ENCODE measurements at places on chromosomes 2 and 18.

DNA sequence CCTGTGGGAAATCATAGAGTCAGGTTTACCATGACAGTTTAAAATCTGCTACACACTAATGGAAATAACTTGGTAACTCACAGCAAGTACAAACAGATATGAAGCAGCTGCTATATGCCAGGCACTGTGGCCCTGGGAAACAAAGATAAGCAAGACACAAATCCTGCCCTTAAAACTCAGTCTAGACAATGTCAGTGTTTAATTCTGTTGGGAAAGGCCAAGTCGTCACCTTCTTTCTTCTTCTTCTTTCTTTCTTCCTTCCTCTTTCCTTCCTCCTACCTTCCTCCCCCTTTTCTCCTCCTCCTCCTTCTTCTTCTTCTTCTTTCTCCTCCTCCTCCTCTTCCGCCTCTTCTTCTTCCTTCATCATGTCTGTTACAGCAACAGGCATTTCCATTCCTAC is 26.8 kb downstream of the PLEK start:
- DNase-seq: no peak

- peak; percentile 41 for DNase-seq
Observed at GRCh38 chr2:36165132-36165531, 190.4 kb upstream of the CRIM1 start.

DNA sequence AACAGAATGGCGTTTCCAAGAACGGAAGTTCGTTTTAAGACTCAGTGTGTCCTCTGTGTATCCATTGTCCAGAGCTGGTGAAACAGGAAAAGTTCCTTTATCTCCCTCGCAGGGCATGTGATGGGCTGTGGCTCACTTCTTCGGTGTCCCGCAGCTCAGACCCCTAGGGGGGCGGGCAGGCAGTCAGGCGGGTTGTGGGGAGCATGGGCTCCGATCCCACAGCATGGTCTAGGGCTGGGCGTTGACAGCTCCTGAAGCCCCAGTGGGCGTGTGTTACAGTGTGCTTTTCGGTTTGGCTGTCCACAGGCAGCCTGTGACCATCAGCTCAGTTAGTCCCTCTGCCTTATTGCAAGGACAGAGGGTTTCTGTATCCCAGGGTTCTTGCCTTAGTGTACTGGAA is 319.6 kb downstream of the AGAP1 start:
- DNase-seq: no peak

GRCh38 chr18:697012-697411 is 15.4 kb downstream of the ENOSF1 start:
- DNase-seq: no peak

DNA sequence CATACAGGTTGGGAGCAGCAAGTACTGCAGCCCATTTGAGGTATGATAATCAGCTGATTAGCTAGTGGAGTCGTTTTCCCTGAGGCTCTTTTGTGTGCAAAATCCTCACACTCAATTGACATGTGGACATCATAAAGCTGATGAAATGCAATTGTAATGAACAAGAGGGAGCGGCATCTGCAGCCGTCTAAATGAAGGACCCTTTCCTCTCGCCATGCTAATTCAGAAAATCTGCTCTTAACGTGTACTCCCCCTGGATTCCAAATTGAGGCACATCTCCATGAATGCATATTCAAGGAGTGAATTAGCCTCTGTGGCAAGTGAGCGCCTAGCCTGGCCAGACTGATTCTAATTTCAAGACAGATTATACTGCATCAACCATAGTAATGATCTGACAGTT is 260.9 kb upstream of the ATP5MC3 start:
- DNase-seq: no peak

DNA sequence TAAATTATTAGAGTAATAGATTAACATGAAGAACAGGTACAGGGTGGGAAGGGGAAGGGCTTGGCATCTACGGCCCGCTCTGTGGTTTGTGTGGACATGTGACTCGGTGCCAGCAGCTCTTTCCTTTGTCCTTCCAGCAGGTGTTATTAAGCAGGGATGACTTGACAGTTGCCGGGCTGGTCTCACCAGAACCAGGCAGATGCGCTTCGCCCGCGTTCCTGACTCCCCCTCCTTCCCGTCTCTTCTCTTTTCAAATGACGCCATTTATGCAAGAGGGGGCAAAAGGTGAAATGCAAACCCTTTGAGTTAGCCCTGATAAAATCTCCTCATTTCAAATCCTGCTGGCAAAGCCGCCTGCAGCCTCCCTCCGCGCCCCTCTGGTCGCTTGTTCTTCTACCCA is 38.9 kb upstream of the MGAT4A start:
- peak; percentile 22 for DNase-seq

DNA sequence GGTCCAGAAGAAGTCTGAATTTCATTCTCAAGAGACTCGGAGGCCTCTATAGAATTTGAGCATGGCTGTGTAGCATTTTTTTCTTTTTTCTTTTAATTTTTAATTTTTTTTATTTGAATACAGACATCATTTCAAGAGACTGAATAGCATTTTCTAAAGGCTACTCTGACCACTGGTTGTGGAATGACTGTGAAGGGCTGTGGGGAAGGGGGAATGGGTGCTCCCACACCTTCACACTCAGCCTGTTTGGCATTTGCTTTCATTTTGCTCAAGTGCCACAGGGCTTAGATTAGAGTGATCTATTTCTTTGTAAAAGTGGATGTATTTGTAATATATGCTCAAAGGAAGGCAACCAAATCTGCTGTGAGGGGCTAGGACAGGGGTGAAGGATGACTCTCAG is 142.0 kb upstream of the SPOPL start:
- no peak for DNase-seq

DNA sequence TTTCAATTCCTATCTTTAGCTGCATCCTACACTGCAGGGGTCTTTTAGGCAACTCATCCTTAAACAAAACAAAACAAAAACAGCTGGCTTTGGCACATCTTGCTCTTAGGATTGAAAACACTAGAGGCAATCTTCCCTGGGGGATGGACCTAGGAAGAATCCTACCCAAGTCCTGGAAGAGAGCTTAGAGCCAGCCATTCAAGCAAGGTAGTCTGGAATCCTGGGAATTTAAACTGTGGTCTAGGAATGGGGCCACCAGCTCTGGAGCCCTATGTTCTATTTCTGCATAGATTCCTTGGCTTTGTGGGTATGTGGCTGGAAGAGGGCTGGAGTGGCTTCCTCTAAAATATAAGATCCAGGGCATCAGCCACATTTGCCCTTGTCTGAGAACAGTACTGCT is 27.7 kb downstream of the MYL1 start:
- no peak for DNase-seq

- no peak for DNase-seq
Observed at GRCh38 chr18:33146014-33146413, 294.5 kb downstream of the CCDC178 start.

GRCh38 chr2:225295102-225295501 is 104.4 kb upstream of the NYAP2 start:
- no peak for DNase-seq

DNA sequence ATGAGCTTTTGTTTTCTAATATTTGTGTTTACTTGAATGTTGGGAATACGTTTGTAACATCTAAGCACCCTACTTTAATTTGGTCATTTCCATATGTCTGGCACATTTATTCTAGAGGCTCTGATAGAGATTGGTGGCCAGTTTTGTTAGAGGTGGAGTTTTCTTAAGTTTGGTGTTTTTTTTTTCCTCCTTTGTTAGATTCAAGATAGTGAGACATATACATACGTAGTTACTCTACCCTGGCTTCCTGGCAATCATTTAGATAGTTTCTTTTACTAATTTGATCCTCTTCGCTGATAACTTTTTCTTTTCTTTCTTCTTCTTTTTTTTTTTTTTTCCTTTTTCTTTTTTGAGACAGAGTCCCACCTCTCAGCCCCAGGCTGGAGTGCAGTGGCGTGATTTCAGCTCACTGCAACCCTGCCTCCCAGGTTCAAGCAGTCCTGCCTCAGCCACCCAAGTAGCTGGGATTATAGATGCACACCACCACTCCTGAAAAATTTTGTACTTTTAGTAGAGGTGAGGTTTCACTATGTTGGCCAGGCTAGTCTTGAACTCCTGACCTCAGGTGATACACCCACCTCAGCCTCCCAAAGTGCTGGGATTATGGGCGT is 26.6 kb downstream of the SMCHD1 start:
- no peak for DNase-seq

- DNase-seq: peak; percentile 2
Observed at GRCh38 chr2:17242813-17243485, 275.3 kb downstream of the RAD51AP2 start.

DNA sequence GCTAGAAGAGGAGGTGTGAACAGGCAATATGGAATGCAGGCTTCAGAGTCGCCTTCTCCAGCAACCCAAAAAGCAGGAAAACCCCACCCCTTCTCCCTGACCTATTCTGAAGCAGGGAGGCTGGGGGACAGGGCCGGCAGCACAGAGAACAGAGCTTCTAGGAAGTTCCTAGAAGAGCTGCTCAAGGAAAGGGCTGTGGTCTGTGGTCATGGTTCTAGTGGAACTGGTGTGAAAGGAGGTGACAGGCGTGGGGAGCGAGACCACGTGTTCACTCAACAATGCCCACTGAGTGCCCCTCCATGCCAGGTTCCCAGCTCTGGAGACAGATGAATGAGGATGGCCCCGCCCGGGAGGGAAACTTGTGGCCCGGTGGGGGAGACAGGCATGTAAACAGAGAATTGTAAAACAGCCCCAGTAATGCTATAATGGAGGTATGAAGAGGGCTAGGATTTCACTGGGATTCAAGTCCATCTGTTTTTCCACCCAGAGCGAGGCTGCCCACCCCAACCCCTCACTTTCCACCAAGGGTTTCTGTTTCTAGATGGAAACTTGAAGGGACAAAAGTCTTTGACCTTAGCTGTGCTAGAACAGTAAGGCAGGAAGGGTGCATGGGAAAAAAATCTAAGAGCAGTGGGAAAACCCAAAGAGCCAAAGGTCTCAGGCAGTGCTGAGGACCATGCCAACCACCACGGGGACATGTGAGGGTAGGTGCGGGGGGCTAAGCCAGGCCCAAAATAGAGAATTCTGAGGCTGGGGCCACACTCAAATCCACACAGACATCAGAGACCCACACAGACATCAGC is 71.8 kb downstream of the TNS1 start:
- DNase-seq: peak; percentile 36

- no peak for DNase-seq
Observed at GRCh38 chr2:45497355-45497754, 113.7 kb downstream of the SRBD1 start.

DNA sequence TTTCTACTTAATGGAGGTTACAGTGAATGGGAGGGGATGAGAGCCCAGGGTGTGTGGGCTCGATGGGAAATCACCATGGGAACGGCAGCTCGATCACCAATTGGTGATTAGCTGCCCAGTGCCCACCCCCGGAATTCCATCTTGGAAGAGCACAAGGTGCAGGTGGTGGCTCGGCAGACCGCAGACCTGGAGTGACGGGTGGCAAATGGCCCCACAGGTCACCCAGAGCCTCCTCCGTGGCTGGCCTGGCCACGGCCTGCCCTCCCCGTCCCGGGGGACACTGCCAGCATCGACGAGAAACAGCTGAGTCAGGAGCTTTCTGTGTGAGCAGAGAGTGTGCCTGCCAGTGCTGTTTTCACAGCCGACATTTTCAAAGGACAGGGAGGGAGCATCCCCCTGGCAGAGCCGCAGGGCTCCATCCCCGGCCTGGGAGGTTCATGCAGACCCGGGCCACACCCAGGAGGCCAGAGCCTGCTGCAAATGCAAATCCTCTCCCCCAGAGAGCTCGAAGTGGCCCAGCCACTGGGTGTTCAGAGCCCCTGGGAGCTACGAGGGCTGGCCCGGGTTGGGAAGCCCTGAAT is 176.4 kb upstream of the MYT1L start:
- no peak for DNase-seq

DNA sequence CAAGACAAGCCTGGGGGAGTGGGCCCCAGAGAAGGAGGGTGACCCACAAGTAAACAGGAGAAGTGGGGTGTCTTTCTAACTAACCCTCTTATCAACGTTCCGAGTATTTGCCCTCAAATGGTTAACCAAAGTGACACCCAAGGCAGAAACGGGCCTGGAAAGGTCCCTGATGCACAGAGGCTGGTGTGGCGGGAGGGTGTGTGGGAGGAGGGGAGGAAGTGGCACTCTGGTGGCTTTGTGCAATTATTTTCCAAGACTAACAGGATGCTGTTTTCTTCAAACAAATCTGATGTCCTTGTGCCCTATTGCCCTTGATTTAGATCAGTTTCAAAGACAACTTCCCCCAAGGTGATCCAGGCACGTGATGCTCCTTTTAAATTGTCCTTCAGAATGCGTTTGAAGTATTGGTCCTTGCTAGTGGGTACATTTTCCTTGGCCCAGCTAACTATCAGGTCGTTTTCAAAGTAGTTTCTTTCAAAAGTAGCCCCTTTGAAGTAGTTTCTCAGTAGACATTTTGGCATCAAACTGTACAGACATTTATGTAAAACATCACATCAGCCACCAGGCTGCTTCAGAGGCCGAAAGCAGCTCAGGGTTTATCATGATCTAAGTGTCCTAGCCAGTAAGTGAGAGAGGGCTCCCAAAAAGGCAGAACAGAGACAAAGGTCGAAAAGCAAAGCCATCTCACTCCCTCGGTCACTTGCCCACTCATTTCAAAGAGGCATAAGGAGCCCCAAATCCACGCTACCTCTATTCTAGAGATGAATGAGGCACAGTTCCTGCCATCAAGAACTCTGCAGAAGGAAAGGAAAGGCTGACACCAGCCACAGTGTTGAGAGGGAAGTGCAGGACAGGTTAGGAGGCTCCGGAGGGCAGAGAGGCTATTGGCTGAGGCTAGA is 371.1 kb upstream of the ID2 start:
- DNase-seq: no peak

GRCh38 chr2:140975237-140975636 is 1155.6 kb downstream of the LRP1B start:
- DNase-seq: peak; percentile 9

DNA sequence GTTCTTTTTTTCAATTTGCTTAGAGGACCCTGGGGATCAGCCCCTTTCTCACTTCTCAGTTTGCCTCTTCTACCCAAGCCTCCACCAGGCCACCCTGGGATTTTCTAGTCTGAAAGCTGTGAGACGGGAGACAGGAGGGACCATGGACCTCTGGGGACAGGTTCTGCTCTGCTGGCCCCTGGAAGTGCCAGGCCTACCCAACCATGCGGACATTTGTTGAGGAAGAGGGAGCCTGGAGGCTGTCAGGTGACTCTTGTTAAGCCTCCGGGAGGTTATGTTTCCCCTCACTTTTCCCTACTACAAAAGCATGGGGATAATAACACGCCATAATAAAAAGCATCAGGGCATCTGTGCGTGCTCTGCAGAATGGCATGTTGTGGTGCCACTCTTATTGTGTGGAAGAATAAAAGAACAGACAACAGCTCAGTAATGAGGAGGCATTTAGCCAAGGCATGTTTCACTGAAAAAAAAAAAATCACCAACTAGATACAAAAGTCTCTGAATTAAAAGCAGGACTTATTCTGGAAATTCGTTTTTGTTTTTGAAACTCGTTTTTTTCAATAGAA is 48.3 kb upstream of the PLA2R1 start:
- no peak for DNase-seq
